Lung (tissue), 17 donors: ENCODE measurements at places on chromosomes 5 and 9. TPM values are rescaled to one million over a fixed set of nuclear protein-coding genes. Genes with fewer than 3 reads are reported as not detected.
A peak's percentile ranks its signal among the peaks of the same experiment; 100 is the strongest.

DNA sequence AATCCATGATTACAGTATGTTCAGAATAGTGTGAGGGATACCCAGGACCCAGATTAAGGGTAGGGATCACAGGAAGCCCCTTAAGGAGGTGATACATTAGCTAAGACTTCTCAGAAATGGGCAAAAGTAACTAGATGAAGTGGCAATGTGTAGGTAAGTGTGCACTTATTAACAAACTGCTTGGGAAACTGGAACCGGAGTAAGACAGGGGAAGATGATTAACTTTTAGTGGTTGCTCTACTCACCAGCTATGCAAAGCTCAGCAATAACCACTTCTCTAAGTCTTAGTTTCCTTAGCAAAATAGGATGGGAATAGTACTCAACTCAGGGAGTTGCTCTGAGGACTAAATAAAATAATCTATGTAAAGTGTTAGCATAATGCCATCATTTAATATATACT lies 182.2 kb downstream of the MCTP1 start:
- DNase-seq = no peak

DNA sequence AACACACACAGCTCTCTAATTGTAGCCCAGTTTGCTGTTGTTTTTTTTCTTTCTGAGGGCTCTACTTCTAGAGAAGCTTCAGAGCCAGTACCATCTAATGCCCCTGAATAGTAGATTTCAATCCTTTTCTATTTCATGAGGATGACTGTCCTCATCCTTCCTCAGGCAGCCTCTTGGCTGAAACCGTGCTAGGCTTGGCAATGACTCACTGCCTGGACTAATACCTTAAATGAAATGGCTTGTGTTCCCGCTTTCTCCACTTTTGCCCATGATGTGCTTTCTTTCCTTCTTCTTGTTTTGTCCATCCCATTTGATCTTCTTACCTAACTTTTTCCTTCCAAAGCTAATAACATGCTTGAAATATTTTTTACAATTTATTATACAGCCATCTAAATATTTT lies 80.1 kb downstream of the ITGA1 start:
- no peak for DNase-seq

DNA sequence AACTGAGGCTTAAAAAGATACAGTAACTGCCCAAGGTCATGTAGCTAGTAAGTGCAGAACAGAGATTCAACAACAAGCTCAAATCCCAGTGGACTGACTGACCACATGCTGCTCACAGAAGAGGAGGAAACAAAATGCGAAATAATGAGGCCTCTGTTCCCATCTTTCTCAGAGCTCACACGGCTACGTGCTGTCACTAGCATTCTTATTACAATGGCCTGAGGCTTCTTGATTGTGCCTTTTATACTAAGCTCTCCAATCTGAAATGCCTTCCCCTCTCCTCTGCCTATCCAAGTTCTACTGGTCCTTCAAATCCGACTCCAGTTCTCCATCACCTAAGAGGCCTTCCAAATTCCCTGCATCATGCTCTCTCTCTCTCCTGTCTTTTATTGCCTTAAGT lies 26.0 kb downstream of the SGTB start:
- no peak for DNase-seq

DNA sequence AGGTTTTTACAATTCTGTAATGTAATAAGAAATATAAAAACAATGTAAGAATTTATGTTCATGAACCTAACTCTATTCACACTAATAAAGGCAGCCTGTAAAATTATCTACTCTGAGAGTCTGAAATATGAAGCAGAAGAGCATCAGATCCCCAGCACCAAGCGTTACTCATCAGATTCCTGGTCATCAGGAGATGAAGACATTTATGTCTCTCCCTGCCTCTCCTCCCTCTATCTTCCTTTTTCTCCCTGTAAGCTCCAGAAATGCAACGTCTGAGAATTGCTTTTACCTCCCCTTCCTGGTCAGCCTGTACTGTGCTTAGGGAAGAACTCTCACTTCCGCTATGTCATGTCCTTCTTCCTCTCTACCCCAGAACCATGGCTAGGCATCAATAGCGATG lies 114.4 kb upstream of the SLIT3 start:
- no peak for DNase-seq

DNA sequence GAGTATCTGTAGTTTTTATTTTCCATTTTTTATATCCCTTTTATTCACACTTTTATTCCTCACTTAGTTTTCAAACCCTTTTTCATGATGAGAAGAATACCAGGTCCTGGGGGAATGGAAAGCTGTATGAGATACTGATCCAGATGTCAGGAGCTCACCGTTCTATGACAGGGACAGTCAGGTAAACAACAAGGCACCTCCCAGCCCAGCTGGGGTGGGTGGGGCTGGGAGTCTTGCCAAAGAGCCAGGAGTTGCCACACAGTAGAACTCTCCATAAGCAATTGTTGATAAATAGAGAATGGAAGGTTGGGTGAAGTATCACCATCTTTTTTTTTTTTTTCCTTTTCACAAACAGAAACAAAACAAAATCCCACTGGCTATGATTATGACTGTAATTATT lies 225.8 kb downstream of the NSG2 start:
- DNase-seq = no peak

GRCh38 chr9:74952201-74953151 lies at the start of gene C9orf40:
Gene C9orf40 (minus strand): TSS chr9:74952912. CDS start chr9:74952611, 301 bp downstream.
- DNase-seq = peak; percentile 93

GRCh38 chr5:125813221-125813974 lies 609.8 kb upstream of the GRAMD2B start:
- no peak for DNase-seq

- DNase-seq = peak; percentile 93
These were observed 10.0 kb downstream of the S1PR3 start for GRCh38 chr9:89000973-89001916.

GRCh38 chr9:134314039-134314949 lies 12.0 kb upstream of the RXRA start:
- DNase-seq = no peak

FCN1 gene
- total RNA-seq = 65.0 TPM

GCNT4 gene
- total RNA-seq = 2.8 TPM

TMC1 gene
- 0.82 TPM for total RNA-seq
